Activated T-helper 2 cell treated with anti-CD3 and anti-CD28 coated beads, Interferon-gamma antibody, Interleukin-2, Interleukin-4, amounts not matched to agents 10 μg/mL and 5 μg/mL and 100 μg/mL, durations not matched to agents 14 hours and 24 hours and 36 hours (primary cell): ENCODE measurements at places on chromosomes 7 and 10. TPM values are rescaled to one million over a fixed set of nuclear protein-coding genes. Genes with fewer than 3 reads are reported as not detected.
A peak's percentile ranks its signal among the peaks of the same experiment; 100 is the strongest.

Gene MINPP1
- total RNA-seq, result 13.4 and 14.1 TPM in 2 replicates

Gene NUDT13
- total RNA-seq, result 0.76 and 1.0 TPM in 2 replicates

Gene GPC2
- total RNA-seq, result 7.0 and 7.8 TPM in 2 replicates

Gene MRLN
- not detected in 2 replicates for total RNA-seq

Gene STEAP2
- total RNA-seq, result not detected in 2 replicates

Gene OR13A1
- total RNA-seq, result not detected in 2 replicates

Gene GDF2
- total RNA-seq, result not detected in 2 replicates

Gene TMEM196
- not detected in 2 replicates for total RNA-seq

Gene FEZF1
- not detected in 2 replicates for total RNA-seq

DNA sequence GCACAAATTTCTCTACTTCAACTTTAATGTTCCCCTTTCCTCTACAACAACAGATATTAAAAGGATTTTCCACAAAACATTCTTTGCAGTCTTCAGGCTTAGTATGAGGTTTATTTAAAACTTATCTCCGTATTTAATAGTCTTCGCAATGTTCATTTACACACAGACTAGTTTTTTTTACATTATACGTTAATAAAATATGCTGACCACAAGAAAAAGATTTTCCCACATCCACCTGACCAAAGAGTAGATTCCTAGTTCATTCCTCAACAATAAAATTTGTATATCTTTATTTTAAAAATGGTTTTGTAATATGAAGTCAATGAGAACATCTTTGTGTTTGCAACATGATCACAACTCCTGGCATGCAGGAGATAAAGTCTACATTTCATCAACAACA is 42.4 kb downstream of the POT1 start:
- DNase-seq, result no peak

GRCh38 chr10:77497748-77498147 is 139.9 kb downstream of the KCNMA1 start:
- DNase-seq, result no peak

DNA sequence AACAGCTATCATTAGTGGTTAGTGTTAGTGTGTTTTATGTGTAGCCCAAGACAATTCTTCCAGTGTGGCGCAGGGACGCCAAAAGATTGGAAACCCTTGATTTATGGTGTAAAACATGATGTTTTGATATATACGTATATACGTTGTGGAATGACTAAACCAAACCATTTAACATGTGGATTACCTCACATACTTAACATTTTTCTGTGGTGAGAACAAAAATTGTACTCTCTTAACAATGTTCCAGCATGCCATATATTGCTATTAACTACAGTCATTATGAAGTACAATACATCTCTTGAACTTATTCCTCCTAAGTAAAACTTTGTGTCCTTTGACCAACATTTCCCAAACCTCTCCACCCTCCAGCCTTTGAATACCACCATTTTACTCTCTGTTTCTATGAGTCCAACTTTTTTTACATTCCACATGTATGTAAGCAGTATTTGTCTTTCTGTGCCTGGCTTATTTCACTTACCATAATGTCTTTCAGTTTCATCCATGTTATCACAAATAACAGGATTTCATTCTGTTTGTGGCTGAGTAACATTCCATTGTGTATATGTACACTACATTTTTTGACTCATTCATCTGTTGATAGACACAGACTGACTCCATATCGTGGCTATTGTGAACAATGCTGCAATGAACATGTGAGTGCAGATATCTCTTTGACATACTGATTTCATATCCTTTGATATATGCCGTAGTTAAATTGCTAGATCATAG is 42.2 kb upstream of the MAGI2 start:
- no peak for DNase-seq

GRCh38 chr7:113199841-113200240 is 81.5 kb upstream of the SMIM30 start:
- no peak for DNase-seq

DNA sequence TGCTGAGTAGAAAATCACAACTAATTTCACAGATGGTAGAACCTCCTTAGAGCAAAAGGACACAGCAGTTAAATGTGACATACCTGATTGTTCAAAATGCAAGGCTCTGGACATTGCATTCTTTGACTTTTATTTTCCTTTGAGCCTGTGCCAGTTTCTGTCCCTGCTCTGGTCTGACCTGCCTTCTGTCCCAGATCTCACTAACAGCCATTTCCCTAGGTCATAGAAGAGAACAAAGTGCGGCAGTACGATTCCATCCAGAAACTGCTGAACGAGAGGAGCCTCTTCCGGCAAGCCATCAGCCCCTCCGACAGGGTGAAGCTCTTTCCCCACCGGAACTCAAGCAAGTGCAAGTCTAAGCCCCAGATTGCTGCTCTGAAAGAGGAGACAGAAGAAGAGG is 186.9 kb downstream of the CFTR start:
- DNase-seq, result no peak

- DNase-seq, result no peak
Observed at GRCh38 chr10:69160809-69161241, 19.2 kb upstream of the SUPV3L1 start.

DNA sequence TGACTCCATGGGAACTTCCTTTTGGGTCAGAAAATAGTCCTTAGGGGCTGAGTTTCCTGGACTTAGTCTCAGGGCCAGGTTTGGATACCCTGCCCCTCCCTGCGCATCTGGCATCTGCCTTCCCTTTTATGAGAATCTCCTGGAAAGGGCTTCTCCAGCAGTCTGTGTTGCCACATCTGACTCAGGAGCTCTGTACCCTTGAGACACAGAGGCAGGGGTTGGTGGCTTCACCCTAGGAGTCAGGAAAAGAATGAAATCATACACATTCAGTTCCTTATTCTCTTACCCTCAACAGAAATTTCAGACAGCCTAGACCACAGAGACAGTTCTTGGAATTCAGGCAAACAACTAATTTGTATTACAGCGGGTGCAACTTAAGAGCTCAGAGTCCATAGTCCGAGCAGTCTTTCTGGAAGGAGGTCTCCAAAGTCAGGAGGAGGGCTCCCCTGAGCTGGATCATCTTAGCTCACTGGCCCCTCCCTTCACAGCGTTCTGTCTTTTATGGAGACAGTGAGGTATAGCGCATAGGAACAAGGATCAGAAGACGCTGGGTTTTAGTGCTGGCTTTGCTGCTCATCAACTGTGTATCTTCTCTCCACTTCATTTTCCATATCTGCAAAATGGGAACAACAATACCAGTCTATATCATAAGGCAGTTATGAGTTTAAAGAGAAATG is 3.0 kb upstream of the PLAU start:
- no peak for DNase-seq

DNA sequence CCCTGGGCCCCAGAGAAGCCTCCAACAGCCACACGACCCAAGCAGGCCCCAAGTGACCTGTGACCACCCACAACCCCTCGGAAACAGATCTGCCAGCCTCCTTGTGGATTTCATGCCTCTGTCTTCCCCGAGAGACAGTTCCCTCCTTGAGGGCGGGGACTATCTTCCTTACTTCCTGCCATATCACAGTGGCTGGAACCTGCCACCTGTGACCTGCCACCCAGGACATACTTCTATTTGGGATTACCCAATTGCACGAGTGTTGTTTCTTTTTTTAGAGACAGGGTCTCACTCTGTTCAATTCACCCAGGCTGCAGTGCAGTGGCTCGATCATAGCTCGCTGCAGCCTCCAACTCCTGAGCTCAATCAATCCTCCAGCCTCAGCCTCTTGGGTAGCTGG is 25.9 kb downstream of the TNRC18 start:
- DNase-seq, result no peak

DNA sequence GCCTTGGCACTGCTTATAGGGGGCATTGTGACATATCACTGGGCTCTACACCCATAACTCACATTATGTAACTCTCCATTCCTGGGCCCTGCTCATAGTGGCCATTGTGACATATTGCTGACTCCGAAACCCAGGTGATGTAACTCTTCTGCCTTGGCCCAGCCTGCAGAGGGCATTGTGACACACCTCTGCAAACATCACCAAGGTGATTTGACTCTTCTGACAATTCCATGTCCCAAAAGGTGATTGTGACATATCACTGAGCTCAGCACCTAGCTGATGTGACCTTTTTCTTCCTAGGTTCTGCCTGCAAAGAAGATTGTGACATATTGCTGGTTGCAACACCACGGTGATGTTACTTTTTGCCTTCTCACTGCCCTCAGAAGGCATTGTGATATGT is 36.5 kb upstream of the ZNF680 start:
- DNase-seq, result no peak

DNA sequence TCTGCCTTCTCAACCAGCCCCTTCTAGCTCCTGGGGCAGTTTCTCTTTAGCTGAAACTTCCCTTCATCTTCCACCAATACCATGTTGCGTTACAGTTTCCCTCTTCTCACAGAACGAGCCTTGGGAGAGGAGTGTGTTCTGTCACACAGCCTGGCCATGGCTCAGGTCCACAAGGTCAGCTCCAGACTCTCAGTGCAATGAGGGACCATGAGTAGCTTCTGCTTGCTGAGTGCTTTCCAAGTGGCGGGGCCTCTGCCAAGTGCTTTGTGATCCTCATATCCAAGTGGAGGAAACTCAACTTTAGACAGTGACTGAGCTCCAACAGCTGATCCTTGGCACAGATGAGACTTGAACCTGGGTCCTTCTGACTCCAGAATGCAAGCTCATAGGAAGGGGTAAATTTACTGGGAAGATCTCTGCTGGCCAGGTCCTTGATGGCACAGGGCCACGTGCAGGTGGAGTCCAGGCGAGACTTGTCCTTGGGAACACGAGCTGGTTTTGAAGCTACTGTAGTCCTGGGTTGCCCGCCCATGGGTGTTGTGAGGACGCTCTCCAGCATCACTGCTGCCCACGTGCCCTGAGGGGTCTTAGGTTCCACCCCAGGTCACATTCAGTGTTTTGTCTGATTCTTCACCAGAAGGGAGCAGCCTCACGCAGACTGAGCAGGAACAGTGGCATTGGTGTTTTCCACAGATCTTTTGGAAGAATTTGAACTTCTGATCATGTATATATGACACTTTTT is 238.0 kb downstream of the EBF3 start:
- DNase-seq, result no peak

DNA sequence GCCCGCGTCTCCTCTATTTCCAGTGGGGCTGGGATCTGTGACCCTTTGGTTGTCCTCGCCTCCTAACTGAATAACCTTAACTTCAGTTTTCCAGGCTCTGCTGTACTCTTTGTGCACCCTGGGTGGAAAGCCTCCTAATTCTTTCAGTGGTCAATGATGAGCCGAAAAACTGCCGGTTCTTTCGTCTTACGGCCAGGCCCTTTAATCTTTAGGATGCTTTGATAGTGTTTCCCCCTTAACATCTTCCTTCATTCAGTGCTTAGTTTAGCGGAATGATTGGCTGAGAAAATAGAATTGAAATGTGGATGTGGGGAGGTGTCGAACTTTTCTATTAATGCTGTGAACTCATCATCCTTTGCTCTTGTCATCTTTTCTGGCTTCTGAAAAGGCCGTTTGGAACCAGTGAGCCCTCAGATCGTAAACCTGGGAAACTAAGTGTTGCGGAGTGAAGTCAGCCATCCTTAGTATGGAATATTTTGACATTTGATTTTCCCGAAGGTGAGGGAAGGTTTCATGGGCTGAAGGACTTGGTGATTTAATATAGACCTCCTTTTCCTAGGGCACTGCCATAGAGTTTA is 847 bp downstream of the GARS1 start:
- DNase-seq, result no peak

GRCh38 chr10:17216217-17216900 is 11.7 kb upstream of the VIM start:
- peak; percentile 43 for DNase-seq

DNA sequence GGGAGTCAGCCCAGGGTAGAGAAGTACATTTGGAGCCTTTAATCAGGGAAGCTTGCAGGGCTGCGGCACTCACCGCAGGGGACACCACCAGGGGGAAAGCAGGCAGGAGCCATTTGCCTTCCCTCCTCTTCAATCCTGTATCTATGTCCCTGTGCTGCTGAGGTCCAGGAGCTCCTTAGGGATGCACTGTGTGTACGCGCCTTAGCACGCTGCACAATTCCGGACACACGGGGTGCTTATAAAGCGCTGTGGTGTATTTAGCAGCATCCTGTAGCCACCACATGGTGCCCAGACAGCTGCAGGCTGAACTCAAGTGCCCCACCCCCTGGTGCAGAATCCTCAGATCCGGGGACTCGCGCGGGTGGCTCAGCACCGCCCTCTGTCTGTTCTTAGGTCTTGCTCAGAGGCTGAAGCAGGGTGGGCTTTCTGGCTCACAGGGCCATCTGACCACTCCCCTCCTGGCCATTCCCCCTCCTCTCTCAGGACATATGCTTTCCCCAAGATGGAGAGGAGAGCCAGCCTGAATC is 421.4 kb downstream of the SDK1 start:
- no peak for DNase-seq

- no peak for DNase-seq
Observed at GRCh38 chr10:13019280-13019679, 17.8 kb upstream of the CCDC3 start.

GRCh38 chr7:134954197-134955082 is 31.9 kb upstream of the AGBL3 start:
- no peak for DNase-seq

DNA sequence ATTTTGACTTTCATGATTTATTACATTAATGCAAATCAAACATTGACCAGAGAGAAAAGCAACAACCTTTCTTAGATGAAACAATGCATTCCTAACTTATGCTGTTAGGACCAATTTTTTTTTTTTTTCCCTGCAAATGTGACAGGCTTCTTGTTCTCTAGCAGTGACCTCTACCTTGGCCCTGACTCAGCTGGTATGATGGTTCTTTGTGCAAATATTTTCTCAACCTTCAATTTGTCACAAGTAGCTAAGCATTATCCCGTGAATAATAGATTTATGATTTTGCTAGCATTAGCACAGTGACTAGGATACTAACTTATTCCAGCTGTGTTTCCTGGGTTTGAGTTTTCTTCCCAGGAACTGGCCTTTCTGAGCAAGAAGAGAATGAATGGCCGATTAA is 64.9 kb downstream of the PPP1R9A start:
- DNase-seq, result no peak
